ENCODE measurements at places on chromosomes 2 and 18. TPM values are rescaled to one million over a fixed set of nuclear protein-coding genes. Genes with fewer than 3 reads are reported as not detected.

Gene SEPTIN10
- 5.6 TPM for total RNA-seq

DNA sequence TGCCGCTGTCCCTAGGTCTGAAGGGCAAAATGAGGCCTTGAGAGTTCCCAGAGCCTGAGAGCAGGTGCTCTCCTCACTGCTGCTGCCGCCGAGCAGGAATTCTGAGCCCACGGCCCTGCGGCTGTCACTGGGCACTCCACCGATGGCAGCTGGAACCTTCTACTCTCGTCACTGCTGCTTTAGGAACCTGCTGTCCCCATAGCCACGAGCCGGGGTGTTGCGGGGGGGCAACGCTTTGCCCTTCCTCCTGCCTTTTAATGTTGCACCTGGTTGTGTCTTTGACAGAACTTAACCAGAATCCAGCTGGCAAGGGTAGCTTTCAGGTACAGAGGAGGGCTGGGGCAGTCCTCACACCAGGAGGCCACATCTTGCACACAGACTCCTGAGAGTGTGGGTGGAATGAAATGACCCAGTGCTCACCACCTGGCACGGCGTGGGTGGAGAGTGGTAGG lies 32.3 kb downstream of the NCK2 start:
- no peak for DNase-seq
- peak overlapping the region; percentile 85 for H3K27ac ChIP-seq
- H3K4me3 ChIP-seq: peak overlapping the region; percentile 81

DNA sequence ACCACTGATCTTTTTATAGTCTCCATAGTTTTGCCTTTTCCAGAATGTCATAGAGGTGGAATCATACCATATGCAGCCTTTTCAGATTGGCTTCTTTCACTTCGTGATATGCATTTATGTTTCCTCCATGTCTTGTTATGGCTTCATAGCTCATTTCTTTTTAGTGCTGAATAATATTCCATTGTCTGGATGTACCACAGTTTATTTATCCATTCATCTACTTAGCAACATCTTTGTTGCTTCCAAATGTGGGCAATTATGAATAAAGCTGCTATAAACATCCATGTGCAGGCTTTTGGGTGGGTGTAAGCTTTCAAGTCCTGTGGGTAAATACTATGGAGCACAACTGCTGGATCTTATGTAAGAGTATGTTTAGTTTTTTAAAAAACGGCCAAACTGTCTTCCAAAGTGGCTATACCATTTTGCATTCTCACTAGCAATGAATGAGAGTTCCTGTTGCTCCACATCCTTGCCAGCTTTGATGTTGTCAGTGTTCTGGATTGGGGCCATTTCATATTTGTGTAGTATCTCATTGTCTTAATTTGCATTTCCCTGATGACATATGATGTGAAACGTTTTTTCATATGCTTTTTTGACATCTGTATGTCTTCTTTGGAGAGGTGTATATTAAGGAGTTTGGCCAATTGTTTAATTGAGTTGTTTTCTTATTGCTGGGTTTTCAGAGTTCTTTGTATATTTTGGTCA lies 20.6 kb downstream of the STPG4 start:
- H3K27ac ChIP-seq: no peak overlapping the region
- no peaks in the 10 kb centered on the region for H3K27me3 ChIP-seq
- no peak overlapping the region for H3K4me3 ChIP-seq
- no peaks in the 10 kb centered on the region for H3K4me1 ChIP-seq
- DNase-seq: no peak
- no peaks in the 10 kb centered on the region for H3K36me3 ChIP-seq

GRCh38 chr2:167729911-167730310 lies 517.5 kb downstream of the STK39 start:
- H3K36me3 ChIP-seq: no peaks in the 10 kb centered on the region
- H3K27me3 ChIP-seq: no peaks in the 10 kb centered on the region
- H3K4me1 ChIP-seq: no peaks in the 10 kb centered on the region
- no peak for DNase-seq
- H3K4me3 ChIP-seq: no peak overlapping the region

DNA sequence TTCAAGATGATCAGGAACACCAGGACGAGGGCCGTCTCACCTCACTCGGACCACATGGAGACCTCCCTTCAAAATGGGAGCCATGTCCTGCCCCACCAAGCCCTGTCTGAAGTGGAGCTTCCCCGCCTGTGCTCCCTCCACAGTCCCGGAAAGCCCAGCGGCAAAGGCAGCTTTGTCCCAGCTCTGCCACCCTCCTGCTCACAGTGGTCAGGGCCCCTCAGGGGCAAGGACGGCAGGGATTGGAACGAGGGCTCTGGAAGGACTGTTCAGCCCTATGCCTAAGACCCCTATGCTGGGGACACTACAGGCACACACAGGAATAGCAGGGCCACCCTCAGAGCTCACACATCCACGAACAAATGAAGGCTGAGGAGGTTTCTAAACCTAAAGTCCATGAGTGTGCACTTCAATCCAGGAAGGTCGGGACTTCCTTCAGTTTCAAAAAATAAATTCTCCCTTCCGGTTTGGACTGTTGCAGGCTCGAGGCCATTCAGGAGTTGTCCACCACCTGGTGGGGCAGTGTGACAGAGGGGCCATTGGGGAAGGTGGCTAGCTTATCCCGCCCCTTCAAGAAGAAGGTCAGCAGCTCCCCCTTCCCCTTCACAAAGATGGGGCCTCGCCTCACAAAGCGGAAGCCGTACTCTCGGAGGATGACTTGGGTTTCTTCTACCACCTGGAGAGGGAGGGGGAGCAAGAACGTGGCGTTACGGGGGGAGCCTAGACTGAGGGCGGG lies 26.4 kb downstream of the CENPO start:
- H3K36me3 ChIP-seq: peaks cover 54% of the 10 kb centered on the region
- H3K27me3 ChIP-seq: no peaks in the 10 kb centered on the region
- no peak overlapping the region for H3K4me3 ChIP-seq
- no peak for DNase-seq
- H3K27ac ChIP-seq: no peak overlapping the region

- no peak overlapping the region for H3K4me3 ChIP-seq
- no peak overlapping the region for H3K27ac ChIP-seq
- no peaks in the 10 kb centered on the region for H3K36me3 ChIP-seq
- no peak for DNase-seq
- no peaks in the 10 kb centered on the region for H3K4me1 ChIP-seq
Observed at GRCh38 chr2:96884299-96885094, 14.6 kb upstream of the SEMA4C start.

DNA sequence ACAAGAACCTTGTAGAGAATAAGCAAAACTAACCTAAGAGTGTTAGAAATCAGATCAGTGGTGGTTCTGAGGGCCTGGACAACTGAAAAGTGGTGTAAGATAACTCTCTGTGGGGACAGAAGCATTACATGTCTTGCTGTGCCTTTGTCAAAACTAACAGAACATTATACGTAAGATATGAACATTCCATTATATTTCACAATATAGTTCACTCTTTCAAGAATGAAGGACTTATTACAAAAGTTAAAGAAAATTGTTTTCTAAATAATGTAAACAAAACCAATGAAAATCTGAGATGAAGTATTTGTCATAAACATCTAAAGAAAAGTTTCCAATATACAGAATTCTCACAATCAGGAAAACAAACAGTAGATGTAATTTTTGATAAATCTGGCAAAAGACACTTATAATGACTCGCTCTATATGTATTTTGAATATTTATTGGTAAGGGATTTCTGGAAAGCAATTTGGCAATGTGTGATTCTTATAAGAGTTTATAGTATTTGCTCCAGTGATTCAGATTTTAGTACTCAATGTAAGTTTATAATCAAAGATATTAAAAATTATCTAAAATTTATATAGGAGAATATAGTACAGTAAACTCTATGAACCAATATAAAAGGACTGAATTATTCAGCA lies 258.4 kb downstream of the CD226 start:
- no peaks in the 10 kb centered on the region for H3K4me1 ChIP-seq
- DNase-seq: no peak
- no peaks in the 10 kb centered on the region for H3K36me3 ChIP-seq
- H3K27me3 ChIP-seq: no peaks in the 10 kb centered on the region

DNA sequence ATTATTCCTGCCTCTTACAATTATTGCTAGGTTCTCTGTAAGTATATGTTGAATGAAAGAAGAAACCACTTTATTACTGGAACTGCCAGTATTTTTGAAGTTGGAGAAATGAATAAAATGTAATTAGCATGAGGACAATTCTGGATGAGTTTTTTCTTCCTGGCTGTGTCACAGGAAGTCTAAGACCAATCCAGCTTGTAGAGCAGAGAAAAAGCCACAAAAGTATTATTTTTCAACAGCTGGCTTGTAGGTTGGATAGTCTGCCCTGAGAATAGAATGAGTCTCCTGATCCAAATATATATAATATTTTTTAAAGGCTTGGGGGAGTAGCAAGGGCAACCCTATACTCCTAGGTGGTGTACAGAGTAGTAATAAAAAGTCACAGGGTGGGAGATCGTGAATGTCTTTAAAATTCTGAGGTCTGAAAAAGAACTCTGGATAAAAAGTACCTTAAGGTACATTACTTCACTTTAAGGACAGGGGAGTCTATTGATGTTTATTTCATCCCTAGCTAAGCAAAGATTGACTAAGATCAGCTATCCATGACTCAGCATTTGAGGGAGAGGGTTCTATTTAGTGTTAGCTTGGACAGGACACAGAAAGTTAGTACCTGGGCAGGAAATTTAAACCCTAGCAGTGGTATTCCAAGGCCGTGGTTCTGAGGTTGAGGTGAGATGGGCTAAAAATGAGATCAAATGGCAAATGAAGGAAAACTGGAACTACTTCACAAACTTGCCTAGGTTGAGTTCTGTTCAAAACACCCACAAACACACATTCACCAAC lies 31.7 kb downstream of the SLC40A1 start:
- no peaks in the 10 kb centered on the region for H3K27me3 ChIP-seq
- no peaks in the 10 kb centered on the region for H3K4me1 ChIP-seq
- no peak overlapping the region for H3K4me3 ChIP-seq
- H3K36me3 ChIP-seq: no peaks in the 10 kb centered on the region
